ENCODE measurements at places on chromosomes 3 and 15.

GRCh38 chr15:69624155-69624520 lies 171.5 kb downstream of the RPLP1 start:
- no peak for DNase-seq

GRCh38 chr15:35514759-35515158 lies 31.2 kb downstream of the DPH6 start:
- DNase-seq: no peak

DNA sequence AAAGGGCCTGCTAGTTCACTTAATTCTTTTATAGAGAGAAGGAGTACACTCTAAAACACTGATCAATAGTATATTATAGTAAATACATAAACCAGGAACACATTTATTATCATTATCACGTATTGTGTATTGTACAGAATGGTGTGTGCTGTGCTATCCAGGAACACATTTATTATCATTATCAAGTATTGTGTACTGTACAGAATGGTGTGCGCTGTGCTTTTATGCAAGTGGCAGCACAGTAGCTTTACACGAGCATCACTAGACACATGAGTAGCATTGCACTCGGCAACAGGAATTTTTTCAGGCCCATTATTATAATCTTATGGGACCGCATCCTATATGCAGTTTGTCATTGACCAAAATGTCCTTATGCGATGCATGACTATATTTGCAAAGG lies 20.9 kb upstream of the MUC20 start:
- no peak for DNase-seq

DNA sequence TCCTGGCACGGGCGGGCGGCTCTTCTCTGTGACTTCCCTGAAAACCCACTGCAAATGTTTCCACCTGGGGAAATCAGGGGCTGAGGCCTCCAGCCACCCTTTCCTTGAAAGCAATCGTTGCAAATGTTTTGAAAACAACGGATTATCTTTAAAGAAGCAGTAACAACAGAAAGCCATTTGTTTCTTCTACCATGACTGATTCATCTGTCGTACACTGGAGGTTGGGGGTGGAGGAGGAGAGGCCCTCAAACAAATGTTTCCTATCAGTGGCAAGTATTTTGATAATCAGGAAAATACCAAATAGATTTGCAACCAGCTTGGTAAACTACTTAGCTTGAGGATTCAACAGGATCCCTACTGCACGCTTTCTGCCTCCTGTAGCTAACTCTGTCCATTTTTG lies 114.9 kb downstream of the PDZRN3 start:
- DNase-seq: no peak

- DNase-seq: no peak
Measured at GRCh38 chr3:66386925-66387650, 113.7 kb downstream of the LRIG1 start.

- DNase-seq: no peak
Measured at GRCh38 chr15:56307180-56307579, 58.0 kb upstream of the TEX9 start.

- DNase-seq: no peak
Measured at GRCh38 chr3:32495085-32495484, 7.6 kb downstream of the CMTM6 start.

- DNase-seq: no peak
Measured at GRCh38 chr3:34016925-34017587, 218.6 kb downstream of the PDCD6IP start.

GRCh38 chr3:55683666-55684270 lies 196.7 kb upstream of the WNT5A start:
- no peak for DNase-seq

DNA sequence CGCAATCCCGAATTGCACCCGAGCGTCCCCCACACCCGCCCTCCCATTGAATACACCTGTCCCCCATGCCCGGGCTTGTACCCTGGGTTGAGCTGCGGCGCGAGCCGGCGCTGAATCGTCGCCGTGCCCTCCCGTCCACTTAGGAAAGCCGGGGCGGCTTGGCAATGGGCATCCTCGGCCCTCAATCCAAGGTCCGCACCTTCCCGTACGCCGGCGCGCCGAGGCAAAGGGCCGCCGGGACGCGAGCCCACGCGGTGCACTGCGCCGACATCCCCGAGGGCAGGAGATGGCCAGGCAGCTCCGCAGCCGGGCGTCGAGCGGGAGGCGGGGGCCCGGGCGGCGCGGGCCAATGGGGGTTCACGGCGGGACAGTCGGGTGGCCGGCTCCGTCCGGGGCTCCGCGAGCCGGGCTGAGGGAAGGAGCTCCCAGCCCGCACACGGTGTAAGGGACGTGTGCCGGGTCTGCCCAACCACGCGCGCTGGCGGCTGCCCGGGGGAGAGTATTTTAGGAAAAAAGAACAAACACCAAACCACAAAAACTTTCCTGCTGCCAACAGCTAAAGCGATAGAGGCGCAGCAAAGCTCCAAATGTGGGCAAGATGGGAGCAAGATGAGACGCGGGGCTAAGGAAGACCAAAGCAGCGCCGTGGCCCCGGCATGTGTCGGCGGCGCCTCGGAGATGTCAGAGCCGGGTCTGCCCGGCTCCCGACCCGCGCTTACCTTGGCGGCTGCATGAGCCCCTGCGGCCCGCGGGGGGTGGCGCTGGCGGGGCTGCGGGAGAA lies 621 bp downstream of the RGMA start:
- DNase-seq: no peak

DNA sequence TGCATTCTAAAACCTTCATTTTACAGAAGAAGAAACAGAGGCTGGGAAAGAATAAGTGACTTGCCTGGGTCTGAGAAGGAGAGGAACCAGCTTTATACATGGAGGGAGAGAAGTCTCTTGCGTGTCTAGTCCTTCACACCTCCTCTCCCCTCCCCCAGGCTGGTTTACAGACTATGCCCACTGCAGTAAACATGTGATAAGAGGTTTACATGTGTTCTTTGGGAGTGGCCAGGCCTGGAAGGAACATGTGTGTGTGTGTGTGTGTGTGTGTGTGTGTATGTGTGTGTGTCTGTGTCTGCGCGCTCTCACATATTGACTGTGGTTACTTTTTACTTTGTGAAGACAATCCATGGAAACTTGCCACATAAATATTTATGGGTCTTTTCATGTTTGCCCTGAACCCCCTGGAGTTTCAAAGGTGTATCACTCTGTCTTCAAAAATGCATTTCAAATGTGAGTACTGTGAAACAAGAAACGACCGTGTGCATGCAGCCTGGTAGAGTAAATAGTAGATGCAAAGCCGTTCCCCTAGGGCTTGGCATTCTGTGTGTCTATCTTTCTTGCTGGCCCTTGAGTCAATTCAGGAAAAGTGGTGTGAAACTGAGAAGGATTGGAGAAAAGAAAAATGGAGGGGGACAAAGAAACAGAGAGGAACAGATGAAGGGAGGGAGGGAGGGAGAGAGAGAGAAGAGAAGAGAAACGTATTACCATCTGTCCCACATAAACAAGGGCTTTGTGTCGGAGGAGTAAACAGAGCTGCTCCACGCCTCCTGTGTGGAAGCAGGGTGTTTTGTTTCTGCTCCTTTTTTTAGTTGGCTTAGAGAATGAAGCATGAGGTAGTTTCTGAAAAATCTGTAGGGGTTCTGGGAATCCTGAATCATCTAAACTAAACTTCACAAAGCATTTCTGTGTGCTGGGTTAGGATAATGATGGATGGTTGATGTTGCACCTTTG lies 51.7 kb downstream of the CLDN11 start:
- no peak for DNase-seq

DNA sequence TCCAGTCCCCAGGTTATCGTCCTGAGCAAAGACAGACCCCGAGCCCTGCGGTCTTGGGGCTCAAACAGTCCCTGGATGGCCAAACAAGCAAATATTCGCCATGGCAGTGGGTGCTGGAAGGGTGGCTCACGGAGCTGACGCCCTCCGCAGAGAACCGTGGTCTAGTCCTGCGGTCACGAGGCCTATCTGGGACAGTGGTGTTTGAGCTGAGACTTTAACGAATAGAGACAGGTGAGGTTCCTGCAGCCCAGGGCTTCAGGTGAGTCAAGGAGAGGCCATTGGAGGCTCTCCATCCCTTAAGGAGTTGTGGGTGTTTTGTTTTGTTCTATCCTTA lies 399 bp upstream of the SUCLG2 start:
- peak; percentile 7 for DNase-seq

- DNase-seq: no peak
Measured at GRCh38 chr3:32111560-32111959, 5.1 kb downstream of the GPD1L start.

DNA sequence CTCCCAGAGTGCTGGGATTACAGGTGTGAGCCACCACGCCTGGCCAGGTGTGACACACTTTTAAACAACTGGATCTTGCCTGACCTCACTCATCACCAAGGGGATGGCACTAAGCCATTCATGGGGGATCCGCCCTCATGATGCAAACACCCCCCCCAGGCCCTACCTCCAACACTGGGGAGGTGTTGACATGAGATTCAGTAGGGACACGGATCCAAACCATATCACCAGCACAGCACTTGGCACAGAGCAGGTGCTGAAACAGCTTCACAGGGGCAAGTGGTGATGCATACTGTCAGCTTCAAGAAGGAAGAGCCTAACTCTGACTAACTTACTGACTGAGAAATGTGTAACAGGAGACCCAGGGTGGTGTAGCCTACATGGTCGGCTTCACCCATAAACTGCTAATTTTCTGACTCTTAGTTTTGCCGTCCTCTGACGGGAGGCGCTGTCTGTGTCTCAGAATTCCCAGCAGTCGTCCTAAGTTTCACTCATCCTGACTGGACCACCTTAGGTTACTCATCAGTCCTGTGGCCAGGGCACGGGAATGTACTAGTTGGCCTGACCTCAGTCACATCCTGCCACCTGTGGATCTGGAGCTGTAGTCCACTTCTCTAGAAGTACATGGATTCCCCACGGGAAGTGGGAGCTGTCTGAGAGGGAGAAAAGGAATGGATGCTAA lies 81.9 kb upstream of the PLXNA1 start:
- DNase-seq: no peak

GRCh38 chr15:44435893-44436667 lies 8.7 kb downstream of the CTDSPL2 start:
- no peak for DNase-seq

DNA sequence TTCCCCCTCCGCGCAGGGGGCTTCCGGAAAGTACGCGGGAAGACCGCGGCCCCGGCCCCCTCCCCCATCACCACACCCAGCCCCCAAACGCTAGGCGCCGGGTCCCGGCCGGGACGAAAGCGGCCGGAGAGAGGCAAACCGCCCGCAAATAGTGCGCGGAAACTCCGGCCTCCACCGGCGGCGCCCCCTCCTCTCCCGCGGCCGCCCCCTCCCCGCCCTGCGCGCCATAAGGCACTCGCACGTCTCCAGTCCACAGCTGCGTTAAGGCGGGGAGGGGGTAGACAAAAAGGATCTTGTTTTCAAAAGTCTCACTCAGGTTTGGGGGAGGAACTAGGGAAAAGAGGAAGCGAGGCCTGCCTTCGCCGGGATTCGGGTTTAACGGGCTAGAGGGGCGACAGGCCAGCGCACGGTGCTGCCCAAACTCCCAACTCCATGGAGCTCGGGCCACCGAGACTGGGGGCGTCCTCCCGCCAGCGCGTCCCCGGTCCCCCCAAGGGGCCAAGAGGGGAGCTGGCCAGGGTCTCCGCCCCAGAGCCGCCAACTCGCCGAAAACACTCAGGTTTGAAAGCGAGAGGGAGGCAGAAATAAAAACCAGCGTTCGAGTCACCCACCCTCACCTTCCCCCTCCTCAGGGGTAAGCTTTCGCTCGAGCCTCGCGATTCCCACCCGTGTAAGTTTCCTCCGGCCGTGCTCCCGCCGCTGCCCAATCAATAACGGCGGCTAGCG lies 1.8 kb downstream of the ANP32A start:
- DNase-seq: no peak

DNA sequence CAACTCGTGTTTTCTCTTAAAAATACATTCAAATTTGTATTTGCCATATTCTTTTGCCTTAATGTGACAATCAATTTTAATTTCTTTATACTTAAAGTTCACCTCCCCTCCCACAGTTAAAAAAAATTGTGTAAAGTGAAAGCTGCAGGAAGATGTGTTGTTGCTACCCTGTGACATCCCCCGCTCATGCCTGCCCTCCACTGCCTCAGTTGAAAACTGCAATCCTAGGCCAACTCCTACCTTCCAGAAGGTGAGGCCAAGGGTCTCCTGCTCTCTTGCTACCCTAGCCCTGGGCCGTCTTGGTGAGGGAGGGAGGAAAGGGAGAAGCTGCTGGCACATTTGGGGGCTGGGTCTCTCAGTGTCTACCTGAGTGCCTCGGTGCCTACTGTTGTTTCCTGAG lies 57.0 kb upstream of the CMTM7 start:
- DNase-seq: peak; percentile 38

Measured in stimulated activated CD4-positive, alpha-beta T cell treated with anti-CD3 and anti-CD28 coated beads, TNF-alpha, amount 100 ng/mL, for 1 hour (primary cell).